ENCODE measurements at places on chromosomes 13 and 19. TPM values are rescaled to one million over a fixed set of nuclear protein-coding genes. Genes with fewer than 3 reads are reported as not detected.

DNA sequence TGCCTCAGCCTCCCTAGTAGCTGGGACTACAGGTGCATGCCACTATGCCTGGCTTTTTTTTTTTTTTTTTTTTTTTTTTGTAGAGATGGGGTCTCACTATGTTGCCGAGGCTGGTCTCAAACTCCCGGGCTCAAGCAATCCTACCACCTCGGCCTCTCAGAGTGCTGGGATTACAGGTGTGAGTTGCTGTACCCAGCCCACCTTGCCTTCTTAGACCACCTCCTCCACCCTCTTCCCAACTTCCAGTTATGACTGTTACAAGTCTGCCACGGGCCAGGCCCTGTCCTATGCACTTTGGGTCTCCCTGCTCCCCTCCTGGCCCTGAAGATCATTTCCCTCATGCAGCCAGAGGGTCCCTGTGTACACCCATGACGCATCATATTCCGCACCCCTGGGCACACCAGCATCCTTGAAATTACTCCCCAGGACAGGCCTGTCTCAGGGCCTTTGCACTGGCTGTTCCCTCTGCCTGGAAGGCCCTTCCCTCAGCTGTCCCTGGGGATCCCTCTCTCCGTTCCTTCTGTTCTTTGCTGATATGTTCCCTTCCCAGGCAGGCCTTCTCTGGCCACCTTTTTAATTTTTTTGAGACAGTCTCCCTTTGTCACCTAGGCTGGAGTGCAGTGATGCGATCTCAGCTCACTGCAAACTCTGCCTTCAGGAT is 3.0 kb downstream of the LGALS4 start:
- no peaks in the 10 kb centered on the region for H3K4me1 ChIP-seq
- DNase-seq = no peak
- H3K27me3 ChIP-seq = no peaks in the 10 kb centered on the region

Gene UNC13A
- total RNA-seq = not detected

DNA sequence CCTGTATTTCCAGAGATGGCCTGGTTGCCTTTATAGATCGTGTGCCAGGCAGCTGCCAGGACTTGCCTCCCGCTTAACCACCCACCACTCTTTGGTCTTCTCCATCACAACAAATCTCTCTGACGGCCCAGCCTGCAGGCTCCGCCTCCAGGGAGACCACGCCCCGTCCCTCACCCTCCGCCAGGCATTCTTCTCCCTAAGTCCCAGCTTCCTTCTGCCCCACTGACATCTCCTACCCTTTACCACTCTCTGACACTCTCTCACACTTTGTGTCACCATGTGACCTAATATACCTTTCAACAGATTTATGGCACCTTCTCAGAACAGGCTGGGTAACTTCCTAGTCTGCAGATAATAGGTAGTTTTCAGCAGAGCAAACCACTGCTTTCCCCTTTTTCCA is 95.1 kb downstream of the CAB39L start:
- H3K4me1 ChIP-seq = no peaks in the 10 kb centered on the region
- H3K4me3 ChIP-seq = no peak overlapping the region
- no peak for DNase-seq
- H3K27ac ChIP-seq = no peak overlapping the region

Gene KCTD15
- total RNA-seq = 1.3 TPM

GRCh38 chr19:53989600-53990533 is 1.6 kb upstream of the CACNG6 start:
- H3K27ac ChIP-seq = no peak overlapping the region
- no peaks in the 10 kb centered on the region for H3K36me3 ChIP-seq
- DNase-seq = no peak
- H3K4me3 ChIP-seq = no peak overlapping the region
- H3K4me1 ChIP-seq = no peaks in the 10 kb centered on the region
- peaks cover 3% of the 10 kb centered on the region for H3K27me3 ChIP-seq

GRCh38 chr19:45485305-45486077 is 11.4 kb downstream of the RTN2 start:
- peaks cover 7% of the 10 kb centered on the region for H3K4me1 ChIP-seq
- DNase-seq = peak; percentile 96

DNA sequence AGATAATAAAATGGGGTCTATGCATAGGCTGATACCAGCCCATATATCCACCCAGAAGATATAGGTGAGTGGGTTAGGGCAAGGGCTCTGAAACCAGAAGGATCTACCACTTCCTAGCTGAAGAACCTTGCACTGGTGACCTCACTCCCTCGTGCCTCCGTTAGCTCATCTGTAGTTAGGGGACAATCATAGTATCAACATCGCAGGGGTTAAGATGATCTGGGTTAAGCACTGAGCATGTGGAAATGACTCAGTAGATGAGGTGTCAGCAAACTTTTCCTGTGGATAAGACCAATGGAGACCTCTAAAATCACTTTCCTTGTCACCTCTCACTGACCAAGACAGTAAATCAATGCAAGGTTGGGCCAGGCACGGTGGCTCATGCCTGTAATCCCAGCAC is 30.5 kb downstream of the TNFSF14 start:
- H3K4me3 ChIP-seq = no peak overlapping the region
- no peak for DNase-seq
- no peak overlapping the region for H3K27ac ChIP-seq

DNA sequence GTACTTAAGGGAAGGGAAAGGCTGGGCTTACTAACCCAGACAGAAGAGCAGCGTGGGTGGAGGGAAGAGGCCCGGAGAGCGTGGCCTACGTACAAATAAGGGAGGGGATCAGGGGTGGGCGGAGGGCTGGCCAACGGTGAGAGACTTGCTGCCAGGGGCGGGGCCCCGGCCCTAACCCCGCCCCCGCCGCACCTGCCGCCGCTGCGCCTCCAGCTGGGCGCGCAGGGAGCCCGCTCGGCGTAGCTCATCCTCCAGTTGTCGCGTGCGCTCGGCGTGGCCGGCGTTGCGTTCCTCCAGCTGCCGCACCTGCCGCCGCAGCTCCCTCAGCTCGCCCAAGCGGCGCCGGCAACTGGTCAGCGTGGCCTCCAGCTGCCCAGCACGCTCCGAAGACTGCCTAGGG is 5.7 kb downstream of the HOOK2 start:
- no peak overlapping the region for H3K27ac ChIP-seq
- DNase-seq = peak; percentile 47
- H3K36me3 ChIP-seq = no peaks in the 10 kb centered on the region
- no peaks in the 10 kb centered on the region for H3K27me3 ChIP-seq
- no peak overlapping the region for H3K4me3 ChIP-seq
- H3K4me1 ChIP-seq = peaks cover 5% of the 10 kb centered on the region

DNA sequence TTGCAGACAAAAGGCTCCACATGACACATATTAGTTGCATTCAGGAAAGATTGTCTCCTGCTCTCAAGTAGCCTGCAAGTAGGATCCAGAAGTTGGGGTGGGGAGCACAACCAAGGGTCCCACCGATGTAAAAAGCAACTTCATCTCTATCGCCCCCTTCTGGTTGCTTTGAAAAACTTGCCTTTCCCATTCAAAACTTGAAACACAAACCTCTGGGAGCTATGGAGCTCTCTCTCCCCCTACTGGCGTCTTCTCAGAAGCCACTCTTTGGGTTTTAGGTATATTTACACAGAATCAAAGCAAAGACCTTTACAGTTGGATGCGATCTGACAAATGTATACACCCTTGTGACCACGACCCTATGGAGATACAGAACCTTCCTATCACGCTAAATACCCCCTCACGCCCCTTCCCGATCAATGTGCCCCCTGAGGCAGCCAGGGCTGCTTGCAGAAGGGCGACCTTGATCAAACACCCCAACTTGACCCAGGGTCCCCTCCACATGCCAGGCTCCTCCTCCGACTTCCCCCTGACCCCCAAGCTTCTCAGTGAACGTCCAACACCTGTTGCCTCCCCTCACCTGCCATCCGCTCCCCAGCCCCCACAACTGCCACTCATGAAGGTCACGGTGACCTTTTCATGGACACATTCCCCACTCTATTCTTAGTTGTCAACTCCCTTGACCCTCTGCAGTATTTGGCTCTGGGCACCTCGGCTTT is 10.1 kb downstream of the NOSIP start:
- H3K27ac ChIP-seq = peak overlapping the region; percentile 81
- peak; percentile 68 for DNase-seq
- H3K4me1 ChIP-seq = peaks cover 59% of the 10 kb centered on the region
- H3K36me3 ChIP-seq = peaks cover 16% of the 10 kb centered on the region
- peak overlapping the region; percentile 37 for H3K4me3 ChIP-seq

All from CD4-positive, CD25-positive, alpha-beta regulatory T cell (primary cell).